Cardiac atrium fibroblast (primary cell): ENCODE measurements at places on chromosomes 6 and 20. TPM values are rescaled to one million over a fixed set of nuclear protein-coding genes. Genes with fewer than 3 reads are reported as not detected.

The ADGRF4 gene
- total RNA-seq, result 0.16 TPM in 1 of 2 replicates, not detected in the other

The OR2H2 gene
- total RNA-seq, result not detected in 2 replicates

The TP53TG5 gene
- total RNA-seq, result not detected in 2 replicates

The APOBEC2 gene
- total RNA-seq, result not detected in 2 replicates
